ENCODE measurements at places on chromosomes 11 and 22.

DNA sequence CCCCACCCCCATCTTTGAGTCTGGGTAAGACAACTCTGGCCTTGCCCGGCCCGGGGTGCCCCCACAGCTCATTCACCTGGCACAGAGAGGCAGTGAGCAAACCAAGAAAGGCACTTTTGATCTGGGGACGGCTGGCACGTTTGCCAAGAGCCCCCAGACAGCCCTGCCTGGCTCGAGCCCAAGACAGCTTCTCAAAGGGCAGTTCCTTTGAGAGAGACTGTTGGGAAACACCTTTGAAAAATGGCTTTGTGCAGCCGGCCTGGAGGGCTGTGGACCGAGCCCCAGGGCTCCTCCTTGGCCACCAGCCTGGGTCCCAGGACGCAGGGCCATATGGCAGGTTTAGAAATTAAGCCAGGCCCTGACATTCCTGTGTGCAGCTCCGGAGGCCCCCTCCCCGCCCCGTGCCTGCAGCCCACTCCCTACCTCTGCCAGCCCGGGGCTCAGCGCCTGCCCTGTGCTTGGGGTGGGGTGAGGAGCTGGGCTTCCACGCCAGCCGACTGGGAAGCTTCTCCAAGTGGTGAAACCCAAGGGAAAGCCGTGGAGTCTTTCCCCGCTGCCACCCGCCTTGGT is 50.2 kb upstream of the SMIM38 start:
- DNase-seq = no peak

- DNase-seq = peak; percentile 91
Measured at GRCh38 chr22:20509344-20510047, 2.1 kb downstream of the MED15 start.

GRCh38 chr22:46763051-46763705 is 728 bp downstream of the TBC1D22A start:
- peak; percentile 60 for DNase-seq

DNA sequence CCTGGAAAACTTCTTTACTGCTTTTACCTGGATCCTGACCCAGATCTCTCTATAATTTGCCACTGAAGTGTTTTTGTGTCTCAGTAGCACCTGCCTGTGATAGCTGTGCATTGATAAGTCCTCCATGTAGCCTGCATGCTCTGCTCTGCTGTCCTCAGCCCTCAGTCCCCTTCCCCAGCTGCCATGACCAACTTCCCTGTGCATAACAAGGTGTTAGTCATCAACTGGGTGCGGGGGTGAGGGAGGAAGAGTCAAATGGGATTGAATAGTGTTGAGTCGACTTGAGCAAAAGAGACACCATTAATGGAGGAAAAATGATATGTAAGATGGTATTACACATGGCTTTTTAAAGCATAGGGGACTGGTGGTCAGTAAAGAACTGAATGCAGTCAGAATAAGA is 92.2 kb upstream of the PLET1 start:
- no peak for DNase-seq

GRCh38 chr11:130394615-130395014 is 33.8 kb downstream of the ADAMTS8 start:
- DNase-seq = no peak

GRCh38 chr11:117678658-117679406 is 118.2 kb downstream of the DSCAML1 start:
- DNase-seq = no peak

DNA sequence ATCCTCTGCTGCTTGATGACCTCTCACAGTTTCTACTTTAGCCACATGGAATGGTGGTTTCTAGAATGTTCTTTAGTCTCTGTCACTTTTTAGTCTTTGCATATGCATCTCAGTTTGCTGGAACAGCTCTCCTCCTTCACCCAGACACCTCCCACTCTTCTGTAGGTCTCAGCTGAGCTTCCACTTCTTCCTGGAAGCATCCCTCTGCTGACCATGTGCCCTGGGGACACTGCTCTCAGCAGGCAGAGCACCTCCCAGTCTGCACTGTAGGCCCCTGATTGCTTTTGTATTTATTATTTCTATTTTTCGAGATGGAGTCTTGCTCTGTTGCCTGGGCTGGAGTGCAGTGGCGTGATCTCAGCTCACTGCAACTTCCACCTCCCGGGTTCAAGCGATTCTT is 84.0 kb downstream of the GRIK4 start:
- DNase-seq = no peak

DNA sequence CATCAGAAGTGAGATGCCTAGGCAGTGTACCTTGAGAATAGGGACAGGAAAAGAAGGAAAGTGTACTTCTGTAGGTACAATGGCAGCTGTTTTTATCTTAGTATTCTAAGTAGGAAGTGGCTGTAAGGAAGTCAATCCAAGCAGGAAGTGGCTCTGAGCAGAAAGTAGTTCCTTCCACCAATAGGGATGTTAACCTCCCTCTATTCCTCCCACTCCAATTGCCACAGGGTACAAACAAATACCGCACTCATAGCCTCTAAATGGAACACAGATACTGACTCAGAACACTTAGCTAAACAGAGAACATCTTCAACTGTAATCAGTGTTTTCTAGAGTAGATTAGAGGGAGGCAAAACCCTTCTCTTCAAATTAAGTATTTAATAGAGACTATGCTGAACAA is 10.6 kb downstream of the LRRC55 start:
- no peak for DNase-seq

- DNase-seq = peak; percentile 17
Measured at GRCh38 chr11:103257360-103257759, 148.1 kb downstream of the DYNC2H1 start.

DNA sequence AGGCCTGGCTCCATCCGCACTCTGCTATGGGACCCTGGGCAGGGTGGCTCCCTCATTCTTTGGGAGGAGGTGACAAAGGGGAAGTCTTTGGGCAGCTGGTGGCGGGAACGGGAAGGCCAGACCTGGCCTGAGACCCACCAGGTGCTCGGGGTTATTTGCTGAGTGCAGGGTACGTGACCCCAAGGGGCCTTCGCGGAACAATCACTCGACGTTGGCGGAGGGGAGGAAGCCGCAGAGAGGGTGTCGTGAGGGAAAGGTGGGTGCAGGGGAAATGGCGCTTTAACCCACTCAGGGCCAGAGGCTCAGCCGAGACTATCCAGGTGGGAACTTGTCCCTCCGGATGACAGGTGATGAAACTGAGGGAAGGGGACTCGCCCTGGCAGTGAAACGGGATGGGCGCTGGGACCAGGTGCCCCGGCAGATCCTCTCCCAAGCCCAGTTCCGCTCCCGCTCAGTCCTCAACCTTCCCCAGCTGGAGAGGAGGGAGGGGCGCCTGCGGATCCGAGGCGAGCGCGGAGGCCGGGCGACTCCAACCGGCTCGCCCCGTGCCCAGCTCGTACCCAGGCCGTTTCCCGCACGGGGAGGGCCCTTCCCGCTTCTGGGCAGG is 911 bp downstream of the A4GALT start:
- no peak for DNase-seq

- no peak for DNase-seq
Measured at GRCh38 chr22:39289533-39289932, 29.9 kb downstream of the RPL3 start.

- peak; percentile 85 for DNase-seq
Measured at GRCh38 chr11:46237248-46238077, 40.0 kb upstream of the CREB3L1 start.

GRCh38 chr22:49785046-49785521 is 42.6 kb downstream of the BRD1 start:
- no peak for DNase-seq

DNA sequence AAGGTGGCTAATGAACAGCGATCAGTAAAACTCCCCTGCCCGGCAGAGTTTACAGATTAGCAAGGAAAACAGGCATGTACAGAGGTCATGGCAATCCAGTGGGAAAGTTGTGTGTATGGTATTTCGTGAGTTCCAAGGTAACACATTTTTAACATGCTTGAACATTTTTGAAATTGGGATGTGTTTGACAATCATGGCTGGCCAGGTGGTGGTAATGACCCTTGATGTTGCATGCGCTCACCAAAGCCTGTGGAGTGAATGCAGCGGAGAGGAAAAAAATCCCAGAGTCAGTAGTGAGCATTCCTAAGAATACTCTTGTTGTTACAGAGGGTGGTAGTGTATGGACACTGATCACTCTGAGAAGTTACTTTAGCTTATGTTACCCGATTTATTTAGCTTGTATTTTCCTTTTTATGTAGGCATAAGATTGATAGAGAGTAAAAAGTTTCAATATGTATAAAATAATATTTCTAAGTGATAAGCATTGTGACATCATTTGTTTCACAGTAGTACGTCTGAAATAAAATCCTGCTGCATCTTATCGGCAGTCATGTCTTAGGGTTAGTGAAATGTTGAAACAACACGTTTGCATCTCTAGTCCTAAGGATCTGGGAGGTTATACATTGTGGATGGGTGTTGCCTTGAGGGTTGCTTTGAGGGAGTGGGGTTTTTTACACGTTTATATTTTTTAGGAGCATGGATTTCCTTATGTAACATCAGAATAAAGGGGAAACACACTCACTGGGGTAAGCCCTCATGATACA is 8.7 kb downstream of the TEAD1 start:
- DNase-seq = no peak

GRCh38 chr22:22928666-22929380 is 41.2 kb downstream of the IGLL5 start:
- peak; percentile 76 for DNase-seq
